SK-N-DZ (cell line): ENCODE measurements at places on chromosomes 1 and 21.

DNA sequence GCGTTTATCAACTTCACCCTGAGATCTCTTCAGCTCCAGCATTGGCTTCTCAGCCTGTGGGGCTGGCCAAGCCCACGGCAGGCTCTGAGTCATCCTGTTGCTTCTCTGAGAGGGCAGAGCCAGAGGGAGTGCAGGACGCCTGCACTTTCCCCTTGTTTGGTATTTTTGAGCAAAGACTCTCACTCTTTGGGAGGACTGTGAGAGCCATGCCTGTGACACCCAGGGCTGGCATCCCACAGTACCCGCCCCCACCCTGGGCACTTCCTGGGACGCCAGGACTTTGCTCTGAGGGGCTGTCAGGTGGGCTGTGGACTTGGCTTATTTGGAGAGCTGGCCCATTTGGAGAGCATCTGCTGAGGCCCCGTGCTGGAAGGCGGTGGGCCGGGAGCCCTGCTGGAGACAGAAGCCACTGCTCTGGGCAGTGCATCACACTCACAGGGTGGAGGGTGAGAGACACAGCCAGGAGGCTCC lies 37.4 kb downstream of the VANGL1 start:
- no peak for DNase-seq

- no peak for DNase-seq
Measured at GRCh38 chr1:55384637-55385036, 169.5 kb upstream of the USP24 start.

DNA sequence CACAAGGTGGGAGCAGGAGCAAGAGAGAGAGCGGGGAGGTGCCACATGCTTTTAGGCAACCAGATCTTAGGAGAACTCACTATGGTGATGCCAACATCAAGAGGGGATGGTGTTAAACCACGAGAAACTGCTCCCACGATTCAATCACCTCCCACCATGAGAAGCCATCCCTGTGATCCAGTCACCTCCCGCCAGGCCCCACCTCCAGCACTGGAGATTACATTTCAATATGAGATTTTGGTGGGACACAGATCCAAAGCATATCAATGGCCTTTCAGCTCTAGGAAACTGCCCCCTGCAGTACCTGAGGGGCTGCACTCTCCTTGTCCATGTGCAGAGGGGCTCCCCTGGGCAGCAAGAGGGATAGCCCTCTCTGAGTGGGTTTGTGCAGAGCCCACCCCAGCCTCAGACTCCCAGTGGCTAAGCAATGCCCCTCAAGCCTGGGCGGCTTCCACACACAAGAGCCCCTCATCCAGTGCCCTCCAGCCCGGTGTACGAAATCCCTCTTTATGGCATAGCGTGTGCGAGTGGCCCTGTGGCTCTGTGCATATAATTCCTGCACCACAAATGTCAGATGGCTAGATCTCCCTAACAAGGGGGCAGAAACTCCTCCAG lies 15.5 kb upstream of the PRDM16 start:
- DNase-seq = no peak

DNA sequence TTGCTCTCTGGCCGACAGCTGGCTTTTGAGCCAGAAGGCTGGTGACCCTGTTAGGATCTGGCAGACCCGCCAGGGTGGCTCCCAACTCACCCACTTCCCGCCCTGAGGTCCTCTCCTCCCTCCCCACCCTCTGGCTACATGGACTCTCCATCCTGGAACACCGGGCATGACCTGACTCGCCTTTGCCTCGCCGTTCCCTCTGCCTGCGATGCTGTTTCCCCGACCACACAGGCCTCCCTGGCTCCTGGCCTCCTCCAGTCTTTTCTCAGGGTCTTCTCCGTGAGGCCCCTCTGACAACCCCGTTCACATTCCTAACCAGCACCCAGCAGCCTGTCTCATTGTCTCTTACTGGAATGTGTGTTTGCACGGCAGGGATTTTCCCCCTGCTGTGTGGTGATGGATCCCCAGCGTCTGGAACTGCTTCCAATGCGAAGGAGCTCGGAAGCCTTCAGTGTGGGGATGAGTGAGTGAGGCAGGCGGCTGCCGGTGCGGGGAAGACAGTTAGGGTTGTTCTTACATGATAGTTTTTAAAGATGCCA lies 46.0 kb upstream of the POFUT2 start:
- DNase-seq = no peak

- DNase-seq = no peak
Measured at GRCh38 chr1:174954073-174954460, 45.7 kb upstream of the CACYBP start.

- no peak for DNase-seq
Measured at GRCh38 chr21:28615276-28615675, 377.4 kb downstream of the LTN1 start.

- no peak for DNase-seq
Measured at GRCh38 chr1:21691739-21692138, 22.6 kb upstream of the RAP1GAP start.

DNA sequence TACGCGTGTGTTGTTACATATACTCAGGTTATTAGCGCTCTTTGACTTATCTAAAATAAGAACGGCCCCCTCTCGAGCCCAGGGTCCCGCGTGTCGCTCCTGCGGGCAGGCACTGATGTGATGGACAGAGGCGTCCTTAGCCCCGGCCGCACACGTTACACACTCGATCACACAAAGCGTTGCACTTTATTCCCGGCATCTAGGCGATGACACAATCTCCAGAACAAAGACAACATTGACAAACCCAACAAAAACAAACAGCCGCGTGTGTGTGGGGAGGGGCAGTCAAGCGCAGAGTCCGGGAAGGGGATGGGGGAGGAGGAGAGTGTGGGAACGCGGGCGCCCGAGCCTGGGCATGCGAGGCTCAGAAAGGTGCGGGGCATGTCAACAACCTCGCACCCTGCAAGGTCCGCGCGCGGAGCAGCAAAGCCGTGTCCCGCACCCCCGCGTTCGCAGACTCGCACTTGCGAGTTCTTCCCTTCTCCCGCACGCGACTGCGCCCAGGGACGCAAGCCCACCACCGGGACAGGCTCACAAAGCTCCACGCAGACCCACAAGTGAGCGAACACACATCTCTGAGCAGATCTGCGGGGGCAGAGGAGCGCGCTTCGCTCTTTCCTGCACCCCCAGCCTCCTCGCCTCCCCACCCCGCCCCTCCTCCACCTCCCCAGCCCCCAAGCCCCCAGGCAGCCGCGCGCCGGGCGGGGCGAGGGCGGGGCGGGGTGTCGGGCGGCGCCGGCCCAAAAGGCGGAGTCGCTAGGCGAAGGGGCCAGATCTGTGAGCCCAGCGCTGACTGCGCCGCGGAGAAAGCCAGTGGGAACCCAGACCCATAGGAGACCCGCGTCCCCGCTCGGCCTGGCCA lies at the start of gene EFNA1:
EFNA1 (plus strand) TSS at position 772 of the 862 bp plus-strand sequence. CDS start 102 bp downstream, outside the sequence.
- no peak for DNase-seq

GRCh38 chr1:160553778-160554177 lies 25.5 kb downstream of the CD84 start:
- no peak for DNase-seq

DNA sequence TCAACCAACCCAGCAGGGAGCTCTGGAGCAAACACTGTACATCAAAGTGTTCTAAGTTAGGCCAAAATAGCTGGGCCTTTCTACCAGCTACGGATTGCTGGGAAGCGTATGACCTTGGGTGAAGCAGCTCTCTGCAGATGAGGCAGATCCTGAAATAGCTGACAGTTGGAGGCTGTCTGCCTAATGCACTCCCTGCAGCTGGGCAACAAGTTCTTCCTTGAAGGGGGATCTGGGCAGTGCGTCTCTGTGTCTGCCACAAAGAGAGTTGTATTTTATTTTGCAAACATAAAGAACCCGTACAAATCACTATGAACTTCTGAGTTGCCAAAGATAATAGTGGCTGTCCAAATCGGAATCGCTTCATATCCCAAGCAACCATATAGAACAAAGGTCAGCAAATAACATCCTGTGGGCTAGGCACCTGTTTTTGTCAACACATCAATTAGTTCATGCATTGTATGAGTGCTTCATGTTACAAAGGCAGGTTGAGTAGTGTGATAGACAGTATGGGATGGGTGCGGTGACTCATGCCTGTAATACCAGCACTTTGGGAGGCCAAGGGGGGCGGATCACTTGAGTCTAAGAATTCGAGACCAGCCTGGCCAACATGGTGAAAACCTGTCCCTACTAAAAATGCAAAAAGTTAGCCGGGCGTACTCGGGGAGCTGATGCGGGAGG lies 29.1 kb upstream of the KLF17 start:
- no peak for DNase-seq

DNA sequence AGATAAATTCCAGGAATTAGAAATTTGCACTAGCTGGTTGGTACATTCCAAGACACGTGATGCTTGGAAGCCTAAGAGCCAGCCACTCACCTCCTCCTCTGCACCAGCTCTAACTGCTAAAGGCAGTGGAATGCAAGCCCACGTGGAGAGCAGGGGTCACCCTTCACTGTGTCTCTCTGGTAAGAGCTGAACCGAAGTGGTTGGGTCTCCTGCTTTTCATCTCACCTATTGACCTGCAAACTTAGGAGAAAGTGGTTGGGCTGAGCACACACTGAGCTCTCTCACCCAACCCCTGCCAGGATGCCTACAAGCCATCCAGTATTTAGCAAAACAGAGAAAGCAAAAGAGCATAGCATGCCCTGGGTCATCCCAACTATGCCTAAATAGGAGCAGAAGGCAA lies 19.3 kb downstream of the HAO2 start:
- DNase-seq = no peak

GRCh38 chr1:159783724-159784123 lies 3.0 kb downstream of the DUSP23 start:
- no peak for DNase-seq

DNA sequence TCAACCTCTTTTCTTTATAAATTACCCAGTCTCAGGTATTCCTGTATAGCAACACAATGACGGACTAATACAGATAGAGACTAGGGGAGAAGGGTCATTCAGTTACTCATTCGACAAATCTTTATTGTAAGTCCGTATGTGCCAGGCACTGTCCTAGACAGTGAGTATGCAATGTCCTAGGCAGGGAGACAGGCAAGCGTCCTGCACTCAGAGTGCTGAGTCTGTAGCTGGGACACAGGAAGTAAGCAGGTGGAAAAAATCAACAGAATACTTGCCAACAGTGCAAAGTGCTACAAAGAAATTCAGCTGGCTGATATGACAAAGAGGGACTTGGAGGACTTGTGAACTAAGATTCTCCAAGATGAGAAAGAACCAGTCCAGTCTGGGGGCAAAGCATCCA lies 92.2 kb upstream of the ZBTB40 start:
- DNase-seq = no peak

DNA sequence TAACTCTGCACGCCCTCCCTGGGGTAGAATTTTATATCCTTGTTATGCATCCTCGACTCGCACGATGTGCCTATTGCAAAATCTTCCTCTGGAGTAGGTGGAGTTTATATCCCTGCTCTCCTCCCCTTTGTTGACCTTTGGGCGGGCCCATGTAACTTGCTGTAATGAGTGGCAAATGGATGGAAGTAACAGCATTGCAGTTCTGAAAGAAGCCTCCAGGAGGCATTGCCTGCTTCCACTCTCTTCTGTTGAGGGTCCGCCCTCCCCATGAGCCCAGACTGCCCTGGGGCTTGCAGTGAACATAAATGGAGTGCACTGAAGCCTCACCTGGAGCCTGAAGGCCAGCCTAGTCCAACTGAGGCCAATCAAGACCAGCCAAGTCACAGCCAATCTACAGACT lies 62.2 kb upstream of the GRIK3 start:
- DNase-seq = peak; percentile 18

DNA sequence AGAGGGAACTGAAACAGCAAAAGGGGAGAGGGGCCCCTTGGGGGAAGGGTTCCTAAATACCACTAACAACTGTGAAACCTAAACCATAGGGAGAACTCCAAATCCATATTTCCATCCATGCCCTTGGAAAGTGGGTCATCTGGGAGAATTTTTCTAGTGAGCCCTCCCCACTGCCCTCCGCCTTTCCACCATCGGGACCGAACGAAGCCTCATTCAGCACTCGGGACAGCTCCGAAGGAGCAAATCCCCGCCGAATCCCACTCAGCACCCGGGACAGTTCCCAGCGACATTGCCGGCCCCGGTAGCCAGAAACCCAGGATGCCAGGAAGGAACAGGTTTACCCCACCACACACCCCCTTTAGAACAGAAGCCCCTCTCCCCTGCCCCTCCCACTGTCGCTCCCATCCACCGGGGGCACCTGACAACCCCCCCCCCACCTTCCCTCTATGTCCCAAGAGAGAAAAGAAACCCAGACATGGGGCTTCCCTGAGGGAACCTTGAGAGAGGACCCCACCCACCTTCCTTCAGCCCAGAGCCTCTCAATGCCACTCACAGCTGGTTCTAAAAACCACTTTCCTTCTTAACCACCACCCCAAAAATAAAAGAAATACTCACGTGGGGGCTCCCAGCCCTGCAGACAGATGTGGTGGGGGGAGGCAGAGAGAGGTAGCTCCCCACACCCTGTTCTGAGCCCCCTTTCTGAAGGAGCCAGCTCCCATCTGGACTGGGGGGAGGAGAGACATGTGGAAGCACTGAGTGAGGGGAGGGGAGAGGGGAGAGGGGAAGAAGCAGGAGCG lies 4.5 kb downstream of the DLGAP3 start:
- no peak for DNase-seq

- no peak for DNase-seq
Measured at GRCh38 chr1:63729227-63729620, 44.6 kb upstream of the ROR1 start.

- DNase-seq = peak; percentile 66
Measured at GRCh38 chr1:37602750-37603694, 7.3 kb upstream of the GNL2 start.

DNA sequence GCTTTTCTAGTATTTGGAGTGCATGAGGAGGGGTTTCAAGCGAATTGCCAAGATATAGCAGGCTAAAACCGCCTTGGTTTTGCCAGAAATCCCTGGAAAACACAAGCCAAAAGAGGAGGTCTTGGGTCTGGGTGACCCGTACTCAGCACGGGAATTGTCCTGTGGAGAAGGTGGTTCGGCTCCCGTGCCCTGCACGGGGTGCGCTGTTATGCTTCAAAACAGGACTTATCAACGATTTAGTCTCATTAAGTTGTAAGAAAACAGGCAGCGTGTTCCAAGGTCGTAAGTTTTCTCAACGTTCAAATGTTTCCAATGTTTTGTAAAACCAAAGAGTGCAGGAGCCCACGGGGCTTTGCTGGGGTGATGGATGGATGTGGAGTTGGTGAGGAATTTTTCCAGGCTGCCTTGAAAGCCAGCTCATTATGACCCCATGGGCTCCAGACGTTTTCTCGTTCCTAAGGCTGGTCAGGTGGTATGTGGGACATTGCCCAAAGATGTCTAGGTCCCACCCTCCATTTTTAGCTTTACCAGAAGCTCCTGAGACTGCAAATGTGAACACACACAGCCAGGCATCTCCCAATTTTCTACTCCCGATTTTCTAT lies 75.4 kb upstream of the CLDN14 start:
- DNase-seq = no peak
